SW 1271 (cell line): ENCODE measurements at places on chromosomes 7 and 10.
A peak's percentile ranks its signal among the peaks of the same experiment; 100 is the strongest.

- no peak for DNase-seq
Observed at GRCh38 chr10:66187053-66187733, 738.6 kb upstream of the LRRTM3 start.

DNA sequence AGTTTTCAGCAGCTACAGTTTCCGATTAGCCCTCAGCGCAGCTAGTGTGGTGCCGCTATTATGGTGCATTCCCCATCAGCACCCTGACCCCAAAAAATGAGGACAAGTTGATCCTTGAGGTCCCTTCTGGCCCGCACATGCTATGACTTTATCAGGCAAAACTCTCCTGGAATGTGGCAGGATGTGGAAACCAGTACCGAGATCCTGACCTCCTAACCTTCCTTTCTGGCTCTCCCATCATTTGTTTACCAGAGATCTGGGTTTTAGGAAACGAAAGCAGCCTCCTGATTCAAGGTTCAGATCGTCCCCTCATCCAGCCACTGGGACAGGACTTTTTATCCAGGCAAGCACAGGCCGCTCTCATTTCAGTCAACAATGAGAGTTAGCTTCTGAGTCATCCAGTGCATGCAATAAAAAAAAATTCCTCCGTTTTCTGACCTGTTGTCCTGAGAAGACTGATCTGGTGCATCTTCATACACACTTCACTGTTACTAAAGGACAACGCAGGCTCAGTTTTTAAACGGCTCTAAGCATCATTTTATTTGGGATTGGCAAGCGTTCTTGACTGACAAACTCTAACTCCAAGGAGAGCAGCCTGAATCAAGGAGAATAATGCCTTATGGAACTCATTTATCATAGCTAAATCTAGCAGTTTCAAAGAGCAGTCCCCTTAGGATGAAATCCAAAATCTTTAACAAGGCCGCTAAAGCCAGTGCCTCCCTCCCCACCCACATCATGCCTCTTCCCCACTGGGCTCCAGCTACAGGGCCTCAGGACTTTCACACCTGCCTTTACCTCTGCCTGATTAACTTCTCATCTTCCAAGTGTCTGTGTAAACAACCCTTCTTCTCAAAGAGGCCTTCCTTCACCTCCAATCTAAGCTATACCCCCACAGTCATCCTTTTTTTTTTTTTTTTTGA, 17.1 kb downstream of the PDLIM1 start:
- peak; percentile 70 for DNase-seq

- peak; percentile 75 for DNase-seq
Observed at GRCh38 chr10:34526758-34527730, 288.1 kb downstream of the PARD3 start.

- DNase-seq = no peak
Observed at GRCh38 chr7:28955718-28956607, 2.2 kb downstream of the TRIL start.

GRCh38 chr10:84783386-84783785, 455.0 kb downstream of the CCSER2 start:
- peak; percentile 0 for DNase-seq

- no peak for DNase-seq
Observed at GRCh38 chr10:35346248-35346647, 9.9 kb downstream of the CCNY start.

DNA sequence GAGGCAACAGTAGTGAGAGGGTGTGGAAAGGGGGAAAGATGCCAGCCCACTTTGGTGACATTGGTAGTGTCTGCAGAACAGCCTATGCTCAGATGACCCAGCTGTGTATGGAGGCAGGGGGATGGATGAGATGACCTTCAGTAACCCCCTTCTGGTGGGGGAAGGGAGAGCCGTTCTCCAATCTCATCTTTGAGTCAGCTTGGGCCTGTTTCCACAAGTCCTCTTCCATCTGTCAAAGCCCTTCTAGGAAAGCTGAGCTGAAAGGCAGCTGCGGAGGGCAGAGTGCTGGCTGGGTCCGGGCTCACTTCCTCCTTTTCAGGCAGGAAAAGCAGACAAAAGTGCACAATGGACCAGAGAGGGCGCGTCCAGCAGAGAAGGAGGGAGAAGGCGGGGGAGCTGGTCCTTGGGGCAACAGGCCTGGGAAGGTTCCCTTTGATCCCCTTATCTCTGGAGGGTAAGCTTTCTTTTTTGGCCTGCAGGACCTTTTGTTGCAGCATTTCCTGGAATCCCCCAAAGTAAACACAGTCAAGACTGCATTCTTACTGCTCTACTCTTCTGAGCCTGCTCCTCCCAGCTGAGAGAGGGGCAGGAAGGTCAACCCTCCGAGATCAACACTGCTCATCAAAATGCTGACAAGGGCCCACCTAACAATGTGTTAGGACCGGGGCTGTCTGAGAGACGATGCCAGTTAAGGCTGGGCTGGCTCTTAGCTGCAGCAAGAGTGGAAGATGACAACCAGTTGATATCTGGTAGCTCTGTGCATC, 1.2 kb upstream of the LRMDA start:
- no peak for DNase-seq
